ENCODE measurements at places on chromosomes 16 and 17.

DNA sequence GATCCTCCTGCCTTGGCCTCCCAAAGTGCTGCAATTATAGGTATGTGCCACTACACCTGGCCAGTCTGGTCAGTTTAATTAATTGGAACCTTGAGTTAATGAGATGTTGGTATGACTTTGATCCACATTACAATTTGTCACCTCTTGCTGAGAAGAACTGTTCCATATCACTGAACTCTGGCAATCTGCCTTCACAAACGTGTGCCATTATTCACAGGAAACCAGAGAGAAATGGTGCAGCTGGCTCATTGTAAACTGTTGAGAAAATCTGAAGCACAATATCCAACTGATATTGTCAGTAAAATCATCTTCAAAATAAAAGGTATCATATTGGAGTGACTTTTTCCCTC is 39.3 kb upstream of the YPEL2 start:
- DNase-seq: no peak

- DNase-seq: no peak
These were observed 8.2 kb downstream of the NMRAL1 start for GRCh38 chr16:4465977-4466779.

GRCh38 chr17:34714475-34715410 is 135.4 kb downstream of the TMEM132E start:
- no peak for DNase-seq

- DNase-seq: no peak
These were observed 26.0 kb downstream of the TMEM238L start for GRCh38 chr17:10777890-10778289.

DNA sequence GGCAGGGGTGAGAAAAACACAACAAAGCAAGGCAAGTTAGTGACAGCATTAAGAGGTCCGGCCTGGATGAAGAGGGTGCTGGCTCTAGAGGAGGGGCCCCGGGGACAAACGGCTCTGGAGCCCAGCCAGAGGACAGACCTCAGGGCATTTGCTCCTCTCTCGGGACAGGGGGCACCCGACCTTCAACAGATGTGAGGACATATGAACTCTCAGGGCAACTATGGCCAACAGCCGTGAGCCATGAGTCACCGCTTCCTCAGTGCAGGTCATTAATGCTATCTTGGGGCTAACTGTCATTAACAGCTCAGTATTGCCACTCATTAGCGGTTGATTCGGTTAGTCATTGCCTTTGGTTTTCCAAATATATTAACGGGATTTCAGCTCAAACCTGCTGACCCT is 9.7 kb upstream of the ARL5C start:
- no peak for DNase-seq

- DNase-seq: peak; percentile 97
These were observed 7.9 kb downstream of the KDM6B start for GRCh38 chr17:7841915-7842379.
